ENCODE measurements at places on chromosomes 2 and 18. TPM values are rescaled to one million over a fixed set of nuclear protein-coding genes. Genes with fewer than 3 reads are reported as not detected.

CCDC150 gene
- 8.4 TPM for total RNA-seq

ALKAL2 gene
- total RNA-seq = not detected

MAL gene
- 184 TPM for total RNA-seq

NYAP2 gene
- not detected for total RNA-seq

ZAP70 gene
- 350 TPM for total RNA-seq

TMEM37 gene
- total RNA-seq = not detected

MAP3K19 gene
- total RNA-seq = not detected

DLX1 gene
- not detected for total RNA-seq

HOXD4 gene
- not detected for total RNA-seq

RAX gene
- not detected for total RNA-seq

FAHD2A gene
- total RNA-seq = 38.2 TPM

PKDCC gene
- not detected for total RNA-seq

RDH14 gene
- total RNA-seq = 20.9 TPM

OTOS gene
- total RNA-seq = not detected

MTCL1 gene
- total RNA-seq = 0.43 TPM

TMEFF2 gene
- not detected for total RNA-seq

WNT6 gene
- not detected for total RNA-seq

GLI2 gene
- total RNA-seq = 1.2 TPM

CAPN14 gene
- total RNA-seq = 0.28 TPM

CAVIN2 gene
- not detected for total RNA-seq

C2orf15 gene
- 2.3 TPM for total RNA-seq

REG1B gene
- total RNA-seq = not detected

TEX261 gene
- total RNA-seq = 55.5 TPM
